Activated CD4-positive, alpha-beta T cell treated with anti-CD3 and anti-CD28 coated beads for 48 hours (primary cell): ENCODE measurements at places on chromosomes 13 and 19.

DNA sequence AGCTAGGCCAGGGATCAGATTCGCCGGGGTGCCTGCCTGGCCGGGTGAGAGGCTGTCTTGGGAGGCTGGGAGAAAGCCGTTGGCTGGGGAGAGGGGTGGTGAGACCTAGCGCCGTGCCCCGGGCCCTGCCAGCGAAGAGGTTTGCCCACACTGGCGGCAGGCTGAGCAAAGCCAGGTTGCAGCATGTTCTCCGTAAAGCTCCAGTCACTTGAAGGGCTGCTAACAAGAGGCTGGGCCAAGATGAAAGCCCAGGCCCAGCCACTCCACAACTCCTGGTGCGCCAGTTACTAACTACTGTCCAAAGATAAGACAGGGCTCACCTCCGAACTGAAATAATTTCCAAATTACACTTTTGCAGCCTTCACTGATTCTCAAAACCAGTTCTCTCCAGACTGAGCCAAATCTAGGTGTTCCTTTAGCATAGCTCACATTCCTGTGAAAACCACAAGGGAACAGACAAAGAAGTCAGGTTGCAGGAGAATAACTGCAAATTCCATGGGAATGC is 16.3 kb downstream of the ELAVL1 start:
- no peak for DNase-seq

GRCh38 chr19:3094601-3095440 is 659 bp downstream of the GNA11 start:
- DNase-seq = peak; percentile 58

DNA sequence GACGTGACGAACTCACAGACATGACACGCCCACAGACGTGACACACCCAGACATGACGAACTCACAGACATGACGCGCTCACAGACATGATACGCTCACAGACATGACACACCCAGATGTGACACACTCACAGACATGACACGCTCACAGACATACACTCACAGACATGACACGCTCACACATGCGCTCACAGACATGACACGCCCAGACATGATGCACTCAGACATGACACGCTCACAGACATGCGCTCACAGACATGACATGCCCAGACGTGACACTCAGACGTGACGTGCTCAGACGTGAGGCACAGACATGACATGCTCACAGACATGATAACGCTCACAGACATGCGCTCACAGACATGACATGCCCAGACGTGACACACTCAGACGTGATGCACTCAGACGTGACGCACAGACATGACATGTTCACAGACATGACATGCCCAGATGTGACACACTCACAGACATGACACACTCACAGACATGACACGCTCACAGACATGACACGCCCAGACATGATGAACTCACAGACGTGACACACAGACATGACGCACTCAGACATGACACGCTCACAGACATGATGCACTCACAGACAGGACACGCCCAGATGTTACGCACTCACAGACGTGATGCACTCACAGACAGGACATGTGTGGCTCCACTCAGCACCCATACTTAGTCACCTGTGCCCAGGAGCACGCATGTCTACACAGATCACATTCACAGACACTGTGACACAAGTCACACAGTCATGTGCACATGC is 8.1 kb downstream of the ERFL start:
- DNase-seq = no peak

- no peak for DNase-seq
Observed at GRCh38 chr13:25738342-25739196, 313.2 kb downstream of the SHISA2 start.

DNA sequence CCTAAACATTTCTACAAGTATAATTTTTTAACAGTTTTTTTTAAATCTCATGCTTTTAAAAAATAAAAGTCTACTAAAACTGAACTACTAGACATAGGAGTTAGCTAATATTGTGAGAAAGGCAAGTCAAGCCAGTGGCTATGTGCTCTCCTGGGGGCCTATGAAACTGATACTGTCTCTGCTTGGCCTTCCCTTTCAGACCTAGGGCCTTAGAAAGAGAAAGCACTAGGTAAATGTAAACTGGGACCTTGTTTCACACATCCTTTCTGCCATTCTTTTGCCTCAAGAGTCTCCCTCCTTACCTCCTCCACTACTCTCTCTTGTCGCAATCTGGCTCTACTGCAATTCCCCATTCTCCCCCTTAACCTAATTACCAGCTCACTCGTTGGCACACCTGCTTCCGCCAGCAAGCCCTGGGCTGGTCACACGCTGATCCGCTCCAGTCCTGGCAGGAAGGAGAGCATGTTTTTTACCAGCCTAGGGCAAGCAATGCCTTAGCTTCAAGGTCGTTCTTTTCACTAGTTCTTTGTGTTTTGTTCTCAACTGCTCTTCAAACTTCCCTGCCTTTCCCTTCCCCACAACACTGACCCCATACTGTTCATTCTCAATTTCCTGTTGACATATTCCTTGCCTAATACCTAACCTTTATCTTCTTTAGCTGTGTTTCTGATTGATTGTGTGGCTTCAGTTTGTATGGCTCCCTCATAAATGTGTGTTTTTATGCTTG is 23.1 kb downstream of the TBC1D4 start:
- no peak for DNase-seq

DNA sequence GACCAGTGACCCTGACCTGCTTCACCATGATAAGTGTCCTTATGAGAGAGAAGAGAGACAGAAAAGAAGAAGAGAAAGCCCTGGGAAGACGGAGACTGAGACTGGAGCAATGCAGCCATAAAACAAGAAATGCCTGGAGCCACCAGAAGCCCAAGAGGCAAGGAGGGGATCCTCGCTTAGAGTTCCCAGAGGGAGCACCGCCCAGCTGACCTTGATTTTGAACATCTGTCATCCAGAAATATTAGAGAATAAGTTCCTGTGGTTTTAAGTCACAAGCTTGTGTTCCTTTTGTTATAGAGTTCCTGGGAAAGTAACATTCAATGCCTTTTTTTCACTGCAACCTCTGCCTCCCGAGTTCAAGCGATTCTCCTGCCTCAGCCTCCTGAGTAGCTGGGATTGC is 20.2 kb downstream of the CERS1 start:
- DNase-seq = no peak

GRCh38 chr13:34810996-34811395 is 131.1 kb upstream of the NBEA start:
- DNase-seq = no peak

- DNase-seq = no peak
Observed at GRCh38 chr13:68982961-68983619, 1124.5 kb upstream of the ATXN8OS start.

GRCh38 chr19:29457413-29457812 is 68.4 kb upstream of the VSTM2B start:
- DNase-seq = no peak

DNA sequence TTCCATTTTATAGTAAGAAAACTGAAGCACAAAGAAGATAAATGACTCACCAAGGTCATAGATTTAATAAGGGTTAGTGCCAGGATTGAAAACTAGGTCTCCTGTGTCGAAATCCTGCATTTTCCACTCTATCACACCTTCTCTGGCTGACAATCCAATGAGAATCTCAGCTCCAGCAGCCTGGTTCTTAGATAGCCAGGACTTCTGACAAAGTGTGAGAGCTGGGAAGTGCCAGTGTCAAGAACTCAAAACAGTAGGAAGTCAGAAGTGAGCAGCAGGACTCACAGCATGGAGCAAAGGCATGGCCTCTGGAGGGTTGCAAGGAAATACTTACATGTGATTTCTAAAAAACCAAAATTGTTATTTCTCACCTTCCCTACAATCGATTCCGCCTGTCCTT is 24.3 kb downstream of the KCTD12 start:
- no peak for DNase-seq

DNA sequence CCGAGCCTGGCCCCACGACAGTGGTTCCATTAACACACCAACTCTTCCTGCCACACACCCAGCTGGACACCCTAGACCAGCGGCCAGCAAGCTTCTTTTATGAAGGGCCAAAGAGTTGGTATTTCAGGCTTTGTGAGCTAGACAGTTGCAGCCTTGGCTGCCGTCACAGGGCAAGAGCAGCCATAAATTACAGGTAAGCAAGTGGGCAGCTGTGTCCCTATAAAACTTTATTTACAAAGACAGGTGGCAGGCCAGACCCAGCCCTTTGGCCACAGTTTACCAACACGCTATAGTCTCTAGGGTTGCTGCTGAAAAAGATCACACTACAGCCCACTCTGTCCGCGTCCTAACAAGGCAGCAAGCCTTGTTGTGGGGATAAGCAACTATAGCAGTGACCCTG is 13.3 kb downstream of the ELL start:
- DNase-seq = no peak

DNA sequence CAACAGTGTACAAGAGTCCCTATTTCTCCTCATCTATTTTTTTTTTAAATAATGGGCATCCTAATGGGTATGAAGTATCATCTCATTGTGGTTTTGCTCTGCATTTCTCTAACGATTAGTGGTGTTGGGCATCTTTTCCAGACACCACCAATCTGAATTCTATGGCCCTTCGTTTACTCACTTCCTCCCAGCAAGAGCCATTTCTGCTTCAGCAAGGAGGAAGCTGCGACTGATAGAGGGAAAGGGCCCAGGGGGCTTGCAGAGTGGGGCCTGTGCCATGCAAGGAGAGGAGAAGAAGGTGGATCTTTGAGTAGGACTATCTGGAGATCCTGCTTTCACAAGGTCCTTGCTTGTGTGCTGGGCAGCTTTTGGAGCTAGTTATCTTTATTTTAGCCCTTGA is 58.0 kb downstream of the USPL1 start:
- DNase-seq = no peak

GRCh38 chr19:2352121-2352520 is 7.9 kb upstream of the TMPRSS9 start:
- DNase-seq = no peak

DNA sequence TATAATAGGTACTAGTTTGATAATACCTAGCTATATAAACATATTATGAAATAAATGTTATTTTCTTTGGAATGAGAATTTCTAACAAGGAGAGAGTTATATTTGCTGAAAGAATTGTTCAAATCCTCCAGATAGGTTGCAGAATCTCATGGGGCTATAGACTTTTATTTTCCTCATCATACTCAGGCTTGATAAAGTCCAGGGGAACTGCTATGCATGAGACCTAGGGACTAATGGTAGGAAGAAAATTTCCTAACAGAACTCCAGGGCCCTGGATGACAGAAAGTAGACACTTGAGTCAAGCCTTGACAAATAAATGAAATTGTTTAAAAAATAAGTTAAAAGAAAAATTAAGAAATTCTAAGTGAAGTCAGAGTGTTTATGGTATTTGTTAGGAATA is 138.5 kb upstream of the DACH1 start:
- no peak for DNase-seq
